ENCODE measurements at places on chromosomes 2 and 18.

DNA sequence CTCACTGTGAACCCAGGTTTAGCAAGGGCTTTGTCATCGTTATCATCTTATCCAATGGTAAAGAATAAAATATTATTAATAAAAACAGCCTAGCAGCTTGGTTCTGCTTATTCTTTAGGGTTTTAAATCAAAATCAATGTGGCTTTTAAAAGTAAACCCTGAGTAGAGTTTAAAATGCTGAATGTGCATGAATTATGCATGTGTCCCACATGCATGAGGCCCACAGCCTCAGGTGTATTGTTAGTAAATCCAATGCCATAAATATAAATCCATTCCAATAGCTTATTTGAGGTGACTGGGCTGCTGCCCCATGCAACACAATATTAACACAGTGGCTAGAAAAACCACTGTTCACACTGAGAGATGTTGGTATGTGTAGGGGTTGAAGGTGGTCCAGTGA lies 254.1 kb downstream of the HNMT start:
- no peak for DNase-seq

DNA sequence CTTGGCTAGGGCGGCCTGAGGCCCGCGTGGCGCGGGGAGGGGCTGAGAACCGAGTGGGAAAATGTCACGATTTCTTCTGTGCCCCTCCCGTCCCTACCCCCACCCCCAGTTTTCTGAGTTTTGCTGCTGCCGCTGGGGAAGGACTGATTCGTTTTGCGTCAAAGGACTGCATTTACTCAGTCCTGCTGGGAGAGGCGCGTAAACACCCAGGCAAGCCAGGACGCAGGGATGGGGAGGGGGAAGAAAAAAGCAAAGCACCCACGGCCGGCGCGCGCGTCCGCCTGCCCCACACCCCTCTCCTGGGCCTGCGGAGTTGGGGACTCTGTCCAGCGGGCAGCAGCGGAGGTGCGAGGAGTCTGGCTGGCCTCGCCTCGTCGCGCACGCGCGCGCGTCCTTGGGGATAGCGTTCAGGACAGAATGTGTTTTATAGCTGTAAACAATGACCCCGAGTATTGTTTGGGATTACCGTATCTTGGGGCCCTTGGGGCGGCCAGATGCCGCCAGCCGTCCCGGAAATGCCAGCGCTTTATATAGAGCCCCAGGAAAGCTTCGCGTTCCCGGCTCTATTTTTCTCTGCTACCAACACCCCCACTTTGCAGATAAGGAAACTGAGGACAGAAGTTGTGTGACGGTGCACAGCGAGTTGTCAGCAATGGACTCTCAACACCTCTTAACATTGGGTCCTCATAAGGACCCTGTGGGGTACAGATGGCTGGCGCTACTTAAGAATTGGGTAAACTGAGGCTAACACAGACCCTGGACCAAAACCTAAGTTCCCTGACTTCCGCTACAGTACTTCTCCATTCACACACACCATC lies 1.7 kb upstream of the FOSL2 start:
- DNase-seq, result peak; percentile 58

- no peak for DNase-seq
These were observed 723.7 kb downstream of the DCDC2C start for GRCh38 chr2:4427083-4427482.

DNA sequence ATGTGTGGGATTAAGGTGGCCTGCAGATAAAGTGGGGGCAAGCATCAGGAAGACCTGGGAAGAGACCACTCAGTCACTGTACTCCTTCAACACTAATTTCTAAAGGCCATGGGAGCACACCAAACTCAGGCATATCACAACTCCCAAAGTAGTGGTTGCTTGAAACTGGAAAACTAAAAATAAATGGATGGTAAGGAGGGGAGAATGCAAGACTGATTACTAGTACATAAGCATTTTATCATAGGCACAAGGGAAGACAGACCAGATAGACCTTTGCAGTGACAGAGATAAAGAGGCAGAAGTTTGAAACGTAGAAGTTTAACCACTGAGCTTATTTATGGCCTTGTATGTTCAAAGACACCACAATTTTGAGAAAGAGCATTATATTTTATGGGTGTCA lies 1098.1 kb upstream of the CELF4 start:
- no peak for DNase-seq

DNA sequence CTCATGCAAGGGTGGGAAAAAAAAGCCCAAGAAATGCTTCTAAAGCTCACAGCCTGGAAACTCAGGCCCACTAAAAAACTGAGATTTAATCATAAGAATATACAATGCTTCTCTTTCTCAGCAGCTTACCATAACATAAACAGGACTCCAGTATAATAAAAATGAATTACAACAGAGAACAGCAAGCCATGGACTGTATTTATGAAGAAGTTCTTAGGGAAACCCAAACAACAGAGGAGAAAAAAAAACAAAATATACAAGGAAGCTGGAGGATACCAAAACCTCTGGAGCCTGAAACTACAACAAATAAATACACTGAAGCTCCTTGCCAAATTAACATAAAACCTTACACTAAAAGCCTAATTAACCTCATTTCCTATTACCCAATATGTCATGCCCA lies 187.8 kb downstream of the RDH14 start:
- no peak for DNase-seq

DNA sequence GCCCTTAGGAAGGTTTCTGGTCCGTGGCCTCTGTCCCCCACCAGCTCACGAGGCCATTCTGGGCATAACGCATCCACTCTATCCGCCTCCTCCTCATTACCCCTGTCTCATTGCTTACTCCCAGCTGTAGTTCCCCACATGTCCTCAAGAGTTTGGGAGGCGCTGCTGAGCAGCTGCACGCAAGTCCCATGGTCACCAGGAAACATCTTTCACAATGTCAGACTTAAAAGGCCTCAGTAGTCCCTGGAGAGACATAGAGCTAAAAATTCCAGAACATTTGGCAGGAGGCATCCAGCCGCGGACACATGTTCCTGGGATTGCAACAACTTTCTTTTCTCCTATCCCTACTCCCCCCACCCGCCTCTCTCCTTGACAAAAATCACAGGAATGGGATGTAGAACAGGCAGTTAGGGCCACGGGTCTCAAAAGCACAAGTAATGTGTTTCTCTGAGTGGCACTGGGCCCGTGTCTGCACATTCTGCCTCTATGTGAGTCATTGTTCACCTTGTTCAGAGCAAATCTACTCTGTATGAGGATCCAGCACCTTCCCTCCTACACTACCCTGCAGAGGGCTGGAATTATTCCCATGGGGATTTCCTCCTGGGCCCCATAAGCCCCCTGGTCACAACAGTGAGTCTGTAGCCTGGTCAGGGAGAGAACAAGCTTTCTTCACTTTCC lies 8.1 kb downstream of the LBH start:
- DNase-seq, result no peak

DNA sequence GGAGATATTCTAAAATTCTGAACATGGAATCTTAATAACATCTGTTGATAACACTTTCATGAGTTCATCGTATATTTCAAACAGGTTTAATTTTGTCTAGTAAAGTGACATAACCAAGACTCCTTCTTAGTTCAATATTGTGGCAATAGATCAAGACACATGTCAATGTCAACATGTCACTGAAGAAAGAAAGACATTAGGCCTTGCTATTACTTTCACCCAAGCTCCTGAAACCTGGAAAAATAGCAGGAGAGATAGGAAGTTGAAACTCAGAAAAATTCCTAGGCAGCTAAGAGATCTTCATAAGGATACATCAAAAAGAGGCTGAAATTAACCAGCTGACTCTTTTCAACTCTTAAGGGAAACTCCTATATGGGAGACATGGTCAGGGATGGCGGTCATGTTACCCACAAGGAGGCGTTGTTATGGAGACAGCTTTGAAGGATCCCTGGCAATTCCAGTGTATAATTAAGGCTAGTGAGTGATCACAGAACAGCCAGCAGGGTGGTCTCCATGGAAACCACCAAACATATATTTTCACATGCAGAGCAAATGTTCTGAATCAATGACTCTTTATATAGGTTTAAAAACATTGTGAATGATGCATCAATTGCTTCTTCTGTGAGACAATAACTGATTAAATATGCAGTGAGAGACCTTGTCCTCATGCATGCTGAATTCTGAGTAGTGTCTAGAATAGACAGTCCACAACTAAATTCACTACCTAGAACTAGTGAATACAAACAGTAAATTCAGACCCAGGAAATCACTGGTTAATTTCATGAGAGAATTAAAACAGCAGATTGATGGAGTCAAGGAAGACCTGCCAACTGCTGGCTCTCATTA lies 115.3 kb upstream of the RIOK3 start:
- DNase-seq, result no peak

- no peak for DNase-seq
These were observed 86.5 kb downstream of the LIPG start for GRCh38 chr18:49648326-49648725.

- DNase-seq, result no peak
These were observed 33.1 kb upstream of the HDAC4 start for GRCh38 chr2:239433777-239434403.

DNA sequence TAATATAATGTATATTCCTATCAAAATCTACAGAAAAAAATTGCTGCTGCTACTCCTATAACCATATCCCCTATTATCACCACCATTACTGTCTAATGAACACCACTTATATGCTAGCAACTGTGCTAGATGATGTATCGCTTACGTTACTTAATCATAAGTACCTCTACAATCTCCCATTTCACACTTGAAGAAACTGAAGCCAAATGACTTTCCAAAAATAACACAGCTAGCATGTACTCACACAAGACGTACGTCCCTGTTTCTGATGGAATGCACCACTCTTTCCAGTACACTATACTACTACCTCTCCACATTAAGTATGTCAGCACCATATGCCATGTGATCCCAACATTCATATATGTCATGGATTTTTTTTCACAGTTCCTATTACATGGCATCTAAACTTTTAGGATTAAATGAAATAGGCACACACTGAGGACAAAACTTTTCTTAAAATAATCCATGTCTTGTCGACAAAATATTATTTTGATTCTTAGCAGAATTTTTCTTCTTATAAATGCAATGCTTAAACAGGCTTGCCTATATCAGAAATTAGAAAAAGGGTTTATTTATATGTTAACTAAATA lies 112.8 kb downstream of the NBAS start:
- no peak for DNase-seq

GRCh38 chr18:74217476-74218143 lies 69.3 kb downstream of the TIMM21 start:
- DNase-seq, result no peak

DNA sequence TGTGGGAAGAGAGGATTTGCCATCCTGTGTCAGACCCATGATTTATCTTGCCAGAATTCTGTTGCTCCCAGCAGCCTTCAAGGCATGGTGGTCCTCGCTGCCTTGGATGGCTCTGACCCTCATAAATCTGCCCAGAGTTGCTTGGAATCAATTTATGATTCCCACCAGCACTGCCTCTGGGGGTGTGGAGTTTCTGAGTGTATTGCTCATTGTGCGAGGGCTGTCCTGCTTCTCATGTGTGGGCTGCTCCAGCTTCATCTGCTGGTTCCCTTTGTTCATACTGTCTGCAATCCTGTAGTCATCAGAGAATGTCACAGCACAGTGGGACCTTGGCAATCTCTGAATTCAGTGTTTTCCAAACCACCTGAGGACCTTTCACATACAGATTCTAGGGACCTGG lies 139.8 kb downstream of the CLIP4 start:
- no peak for DNase-seq

DNA sequence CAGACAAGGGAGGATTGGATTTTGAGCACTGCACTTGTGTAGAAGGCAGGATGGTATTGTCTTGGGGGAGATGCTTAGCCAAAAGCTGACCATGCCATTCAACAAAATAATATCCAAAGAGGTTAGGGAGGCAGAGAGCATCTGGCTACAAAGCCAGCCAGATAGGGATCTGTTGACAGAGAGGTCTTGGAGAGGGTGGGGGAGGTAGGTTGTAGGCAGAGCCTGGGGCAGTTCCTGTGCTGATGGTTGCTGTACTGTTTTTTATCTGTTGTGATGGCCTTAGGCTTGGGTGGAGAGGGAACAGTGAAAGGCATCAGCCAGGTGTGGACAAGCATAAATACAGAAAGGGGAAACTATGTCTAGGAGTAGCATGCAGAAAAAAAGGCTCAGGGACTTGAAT lies 100.9 kb downstream of the AQP4 start:
- no peak for DNase-seq

DNA sequence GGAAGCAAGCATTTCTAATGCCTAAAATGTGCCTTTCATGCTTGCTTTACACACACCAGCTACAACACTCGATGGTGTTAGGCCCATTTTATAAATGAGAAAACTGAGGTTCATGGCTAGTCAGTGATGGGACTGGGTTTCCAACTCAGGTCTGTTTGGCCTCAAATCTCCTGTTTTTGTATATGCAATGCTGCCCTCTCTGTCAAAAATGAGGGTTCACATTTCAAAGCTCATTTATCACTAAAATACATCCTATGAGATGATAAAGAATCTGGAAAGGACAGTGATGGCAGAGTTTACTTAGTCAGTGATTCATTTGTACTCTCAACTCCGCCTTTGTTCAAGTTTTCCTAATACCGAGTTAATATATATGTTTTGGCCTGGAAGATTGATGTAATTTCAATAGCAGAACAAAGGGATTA lies 92.3 kb downstream of the KCTD1 start:
- no peak for DNase-seq

DNA sequence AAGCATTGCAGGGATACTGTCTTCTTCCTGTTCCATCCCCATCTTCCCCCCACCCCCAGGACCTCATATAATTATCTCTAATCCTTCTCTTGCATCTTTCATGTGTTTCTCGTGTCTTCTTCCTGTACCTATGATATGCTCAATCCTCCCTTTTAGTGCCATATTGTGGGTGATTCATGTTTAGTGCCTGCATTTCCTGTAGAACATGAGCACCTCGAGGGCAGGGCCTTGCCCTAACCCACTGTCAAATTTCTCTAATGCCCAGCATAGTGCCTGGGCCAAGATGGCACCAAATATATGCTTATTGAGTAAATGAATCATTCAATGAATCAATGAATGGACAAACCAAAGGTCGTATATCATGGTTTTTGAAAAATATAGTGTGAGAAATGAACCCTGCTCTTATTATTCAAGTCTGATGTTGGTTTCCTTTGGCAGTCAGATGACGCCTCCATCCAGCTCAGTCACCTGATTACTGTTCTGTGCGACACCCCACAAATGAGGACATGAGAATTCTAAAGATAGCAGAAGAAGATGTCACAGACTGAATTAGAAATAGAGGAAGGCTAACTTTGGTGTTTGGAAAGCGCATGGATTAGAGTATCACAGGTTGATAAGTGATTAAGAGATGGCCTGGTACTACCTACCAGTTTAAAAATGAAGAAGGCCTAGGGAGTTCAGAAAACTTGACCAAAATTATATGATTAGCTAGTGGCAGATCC lies 278.4 kb downstream of the PRKCE start:
- no peak for DNase-seq

DNA sequence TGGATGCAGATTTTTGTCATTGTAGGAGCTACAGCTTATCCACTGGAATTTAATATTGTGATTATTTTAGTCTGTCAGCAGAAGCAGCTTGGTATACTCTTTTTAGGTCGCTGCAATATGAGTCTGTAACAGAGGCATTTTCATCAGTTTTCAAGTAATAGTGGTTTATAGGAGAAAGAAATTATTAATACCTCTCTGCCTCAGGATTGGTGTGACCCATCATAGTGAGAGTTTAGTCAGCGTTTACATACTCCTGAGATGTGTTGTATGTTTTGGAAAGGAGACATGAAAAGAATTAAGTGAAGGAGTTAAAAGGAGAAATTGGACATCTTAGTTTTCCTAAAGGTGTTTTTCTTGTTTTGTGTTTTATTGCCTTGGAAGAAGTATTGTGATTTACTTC lies 189.8 kb downstream of the GULP1 start:
- no peak for DNase-seq

- no peak for DNase-seq
These were observed 699.3 kb downstream of the NR4A2 start for GRCh38 chr2:155633060-155633839.

Measured in substantia nigra (tissue), 51 donors.